ENCODE measurements at places on chromosomes 5 and 9. TPM values are rescaled to one million over a fixed set of nuclear protein-coding genes. Genes with fewer than 3 reads are reported as not detected.

The FBP2 gene
- total RNA-seq: not detected

The RASEF gene
- 0.28 TPM for total RNA-seq

The FRMPD1 gene
- under 0.01 TPM for total RNA-seq

The IL5 gene
- total RNA-seq: not detected

The NTRK2 gene
- under 0.01 TPM for total RNA-seq

The ZCCHC10 gene
- total RNA-seq: 11.3 TPM

The MAPK9 gene
- total RNA-seq: 38.6 TPM

The FIBCD1 gene
- 26.0 TPM for total RNA-seq

The WDR38 gene
- not detected for total RNA-seq

The AK8 gene
- total RNA-seq: under 0.01 TPM

The FUT7 gene
- not detected for total RNA-seq

The LECT2 gene
- not detected for total RNA-seq
